Osteoblast (primary cell): ENCODE measurements at places on chromosomes 11 and 22. TPM values are rescaled to one million over a fixed set of nuclear protein-coding genes. Genes with fewer than 3 reads are reported as not detected.

SCO2 gene
- 5.1 and 5.6 TPM in 2 replicates for total RNA-seq

SEPTIN3 gene
- 0.29 and 0.36 TPM in 2 replicates for total RNA-seq

ZNF408 gene
- total RNA-seq, result 16.2 and 16.3 TPM in 2 replicates

FAM180B gene
- total RNA-seq, result not detected in 2 replicates

C22orf15 gene
- 0.72 and 0.88 TPM in 2 replicates for total RNA-seq

DNA sequence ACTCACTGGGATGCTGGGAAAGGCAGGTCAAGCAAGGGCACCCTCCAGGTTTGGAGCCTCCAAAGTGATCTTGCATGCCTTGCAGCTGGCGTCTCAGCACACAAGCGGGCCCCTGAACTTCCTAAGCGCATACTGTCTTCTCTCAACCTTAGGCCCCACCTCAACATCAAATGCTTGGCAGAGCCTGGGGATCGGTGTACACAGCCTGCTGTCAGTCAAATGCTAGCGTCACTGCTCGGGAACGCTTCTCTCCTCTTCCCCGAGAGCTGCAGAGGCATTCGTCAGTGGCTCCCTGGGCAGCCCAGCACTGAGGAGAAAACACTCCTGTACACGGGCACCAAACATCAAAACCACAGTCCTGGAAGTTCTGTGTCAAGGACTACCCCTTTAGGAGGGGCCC is 124.9 kb downstream of the C11orf58 start:
- no peak for DNase-seq

GRCh38 chr22:24972369-24972768 is 19.9 kb downstream of the KIAA1671 start:
- no peak for DNase-seq

DNA sequence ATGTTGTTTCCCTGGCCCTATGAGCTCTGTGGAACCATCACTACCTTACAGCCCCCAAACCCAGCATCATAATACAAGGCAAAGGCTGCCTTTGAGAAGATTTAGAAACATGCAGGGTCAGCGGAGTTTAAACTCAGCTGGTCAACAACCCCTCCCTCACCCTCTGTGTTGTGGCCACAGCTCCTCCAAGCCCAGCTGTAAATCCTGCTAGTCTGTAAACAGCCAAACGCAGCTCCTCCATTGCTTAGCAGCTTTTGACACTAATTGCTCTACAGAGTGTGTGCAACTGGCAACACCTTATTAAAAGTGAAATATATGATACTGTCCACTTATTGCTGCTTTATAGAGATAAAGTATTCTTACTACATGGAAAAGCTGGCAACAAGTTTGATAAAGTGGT is 29.1 kb downstream of the OPCML start:
- DNase-seq, result no peak

GRCh38 chr22:26321469-26321913 is 107.6 kb upstream of the ASPHD2 start:
- peak; percentile 91 for DNase-seq

GRCh38 chr11:34052608-34053160 is 1.2 kb downstream of the CAPRIN1 start:
- peak; percentile 77 for DNase-seq

- DNase-seq, result peak; percentile 85
These were observed 63.4 kb downstream of the CELSR1 start for GRCh38 chr22:46473896-46474557.

DNA sequence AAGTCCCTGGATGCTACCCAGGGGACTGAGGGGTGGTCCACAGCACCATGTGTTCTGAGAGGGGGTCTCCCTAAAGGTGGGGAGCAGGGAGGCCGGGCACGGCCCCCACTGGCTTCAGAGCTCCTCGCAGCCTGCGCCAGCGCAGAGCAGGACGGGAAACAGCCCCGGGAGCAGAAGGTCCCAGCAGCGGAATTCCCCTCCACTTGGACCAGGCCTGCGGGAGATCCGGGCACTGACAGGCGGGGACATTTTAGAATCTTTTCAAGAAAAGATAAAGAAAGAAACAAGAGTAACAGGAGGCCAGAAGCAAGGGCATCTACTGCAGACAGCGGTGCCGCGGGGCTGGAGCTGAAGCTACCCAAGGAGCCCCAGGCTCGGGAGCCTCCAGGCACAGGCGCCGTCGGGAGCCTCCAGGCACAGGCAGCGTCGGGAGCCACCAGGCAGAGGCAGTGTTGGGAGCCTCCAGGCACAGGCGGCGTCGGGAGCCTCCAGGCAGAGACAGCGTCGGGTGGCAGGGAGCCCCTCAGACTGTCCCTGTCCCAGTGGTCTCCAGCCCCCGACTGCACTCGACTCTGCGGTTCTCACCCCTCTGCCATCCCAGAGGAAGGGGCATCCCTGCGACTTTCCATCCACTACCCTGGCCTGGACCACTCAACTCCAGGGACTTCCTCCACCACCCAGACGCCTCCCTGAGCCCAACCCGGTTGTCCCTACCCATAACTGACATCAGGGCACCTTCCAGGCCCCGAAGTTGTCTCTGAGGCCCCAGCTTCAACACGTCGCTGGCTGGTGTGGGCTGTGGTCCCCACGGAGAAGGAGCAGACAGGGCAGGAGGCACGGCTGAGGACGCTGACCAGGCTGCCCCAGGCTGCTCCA is 211.1 kb downstream of the BRD1 start:
- no peak for DNase-seq

DNA sequence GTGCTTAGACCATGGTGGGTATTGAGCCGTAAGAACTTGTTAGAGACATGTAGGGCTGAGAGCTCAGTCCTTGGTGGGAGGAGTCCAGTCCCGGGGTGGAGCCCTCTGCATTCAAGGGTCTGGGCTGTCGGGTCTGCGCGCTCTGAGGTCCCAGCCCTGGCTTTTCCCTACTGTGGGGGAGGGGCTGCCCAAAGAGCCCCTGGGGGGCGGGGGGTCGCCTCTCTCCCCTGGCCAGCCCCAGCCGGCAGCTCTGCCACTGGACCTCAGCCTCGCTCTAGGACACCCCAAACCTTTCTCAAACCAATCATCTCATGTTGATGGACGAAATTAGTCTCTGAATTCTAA is 1006.4 kb downstream of the BRD1 start:
- DNase-seq, result peak; percentile 9

- DNase-seq, result no peak
These were observed 19.7 kb upstream of the GLYATL1 start for GRCh38 chr11:58919561-58919960.

GRCh38 chr11:119044708-119045107 is 12.3 kb downstream of the HYOU1 start:
- no peak for DNase-seq

DNA sequence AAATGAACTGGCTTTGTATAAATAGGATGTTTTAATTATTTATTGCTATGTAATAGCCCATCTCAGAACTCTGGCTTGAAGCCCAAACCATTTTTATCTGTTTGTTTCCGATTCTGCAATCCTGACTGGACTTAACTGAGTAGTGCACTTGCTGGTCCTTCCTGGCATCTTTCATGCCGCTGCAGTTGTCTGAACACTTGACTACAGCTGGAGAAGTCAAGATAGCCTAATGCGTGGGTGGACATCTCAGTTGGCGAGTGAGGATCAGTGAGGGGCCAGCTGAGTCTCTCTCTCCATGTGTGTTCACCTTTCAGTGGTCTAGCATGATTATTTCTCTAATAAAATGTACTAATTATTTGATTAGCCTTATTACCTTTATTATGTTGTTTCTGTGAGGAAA is 105.8 kb downstream of the PRMT3 start:
- no peak for DNase-seq

DNA sequence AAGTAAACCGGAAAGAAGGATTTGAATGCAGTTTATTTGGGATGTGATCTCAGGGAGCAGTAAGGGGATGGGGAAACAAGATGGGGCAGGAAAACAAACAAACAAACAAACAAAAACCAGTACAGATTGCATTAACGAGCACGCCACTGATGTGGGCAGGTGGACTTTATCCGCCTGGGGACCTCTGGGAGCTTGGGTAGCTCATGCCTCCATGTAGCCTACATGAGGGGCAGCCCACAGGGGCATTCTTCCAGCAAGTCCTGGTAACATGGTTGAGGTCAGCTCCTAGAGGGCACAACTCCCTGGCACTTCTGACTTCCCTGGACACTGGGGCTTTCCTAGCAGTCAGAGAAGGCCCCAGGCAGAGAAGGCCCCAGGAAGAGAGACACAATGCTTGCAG is 38.6 kb downstream of the C11orf96 start:
- DNase-seq, result no peak

DNA sequence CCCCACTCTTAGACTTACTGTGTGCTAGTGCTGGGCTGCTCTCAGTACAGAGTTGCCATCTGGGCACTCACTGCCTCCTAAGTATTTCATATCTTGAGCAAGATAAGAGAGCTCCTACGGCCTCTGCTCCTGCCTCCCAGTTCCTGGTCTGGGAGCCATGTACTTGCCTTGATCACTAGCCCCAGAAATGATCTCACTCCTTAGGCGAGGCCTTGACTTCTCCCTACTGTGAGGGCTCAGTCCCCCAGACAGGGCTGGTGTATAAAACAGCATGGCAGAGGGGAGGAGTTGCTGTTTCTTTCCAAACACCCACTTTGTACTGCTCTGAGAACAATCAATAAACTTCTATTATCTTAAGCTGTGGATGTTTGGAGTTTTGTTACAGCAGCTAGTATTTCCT is 47.4 kb upstream of the TP53I11 start:
- DNase-seq, result no peak

DNA sequence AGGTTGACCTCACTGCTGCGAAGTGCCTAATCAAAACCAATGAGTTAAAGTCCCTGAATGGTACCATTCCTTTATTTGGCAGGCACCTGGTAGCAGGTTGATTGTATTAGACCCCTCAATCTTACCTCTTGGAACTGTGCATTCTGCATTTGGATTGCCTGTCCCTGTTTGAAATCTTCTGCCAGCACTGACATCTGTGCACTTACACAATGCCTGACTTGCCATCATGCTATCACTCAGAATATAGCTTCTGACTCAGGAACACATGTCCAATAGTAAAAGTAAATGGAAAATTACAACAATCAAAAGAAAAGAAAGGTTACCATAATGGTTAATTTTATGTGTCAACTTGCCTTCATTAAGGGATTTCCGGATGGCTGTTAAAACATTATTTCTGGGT is 366.0 kb upstream of the PDGFD start:
- no peak for DNase-seq

DNA sequence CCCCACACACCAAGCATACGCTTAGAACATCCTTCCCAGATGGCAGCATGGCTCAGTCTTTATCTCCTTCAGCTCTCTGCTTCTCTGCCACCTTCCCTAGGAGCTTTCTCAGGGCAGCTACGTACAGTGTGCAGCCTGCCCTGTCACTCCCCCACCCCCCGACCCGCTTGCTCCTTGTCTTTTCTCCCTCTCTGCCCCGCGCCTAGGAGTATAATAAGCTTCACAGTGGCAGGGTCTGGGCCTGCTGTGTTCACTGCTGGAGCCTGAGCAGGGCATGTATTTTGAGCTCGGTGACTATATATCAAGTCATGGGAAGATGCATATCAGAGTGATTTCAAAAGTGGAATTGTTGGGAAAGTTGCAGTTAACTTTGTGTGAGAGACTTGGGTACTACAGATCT is 55.8 kb upstream of the ADSL start:
- no peak for DNase-seq
